ENCODE measurements at places on chromosomes 13 and 19.

GRCh38 chr13:109665240-109665639 lies 121.1 kb downstream of the IRS2 start:
- DNase-seq, result peak; percentile 33

- DNase-seq, result peak; percentile 34
Observed at GRCh38 chr19:51131780-51132680, 7.3 kb downstream of the SIGLEC9 start.

- no peak for DNase-seq
Observed at GRCh38 chr13:23845105-23845725, 44.0 kb downstream of the MIPEP start.

- DNase-seq, result no peak
Observed at GRCh38 chr13:104823709-104824108, 1711.8 kb downstream of the EFNB2 start.

- no peak for DNase-seq
Observed at GRCh38 chr19:35295792-35296462, 4.0 kb downstream of the MAG start.

GRCh38 chr19:6023085-6023682 lies 45.2 kb upstream of the RANBP3 start:
- DNase-seq, result peak; percentile 33

DNA sequence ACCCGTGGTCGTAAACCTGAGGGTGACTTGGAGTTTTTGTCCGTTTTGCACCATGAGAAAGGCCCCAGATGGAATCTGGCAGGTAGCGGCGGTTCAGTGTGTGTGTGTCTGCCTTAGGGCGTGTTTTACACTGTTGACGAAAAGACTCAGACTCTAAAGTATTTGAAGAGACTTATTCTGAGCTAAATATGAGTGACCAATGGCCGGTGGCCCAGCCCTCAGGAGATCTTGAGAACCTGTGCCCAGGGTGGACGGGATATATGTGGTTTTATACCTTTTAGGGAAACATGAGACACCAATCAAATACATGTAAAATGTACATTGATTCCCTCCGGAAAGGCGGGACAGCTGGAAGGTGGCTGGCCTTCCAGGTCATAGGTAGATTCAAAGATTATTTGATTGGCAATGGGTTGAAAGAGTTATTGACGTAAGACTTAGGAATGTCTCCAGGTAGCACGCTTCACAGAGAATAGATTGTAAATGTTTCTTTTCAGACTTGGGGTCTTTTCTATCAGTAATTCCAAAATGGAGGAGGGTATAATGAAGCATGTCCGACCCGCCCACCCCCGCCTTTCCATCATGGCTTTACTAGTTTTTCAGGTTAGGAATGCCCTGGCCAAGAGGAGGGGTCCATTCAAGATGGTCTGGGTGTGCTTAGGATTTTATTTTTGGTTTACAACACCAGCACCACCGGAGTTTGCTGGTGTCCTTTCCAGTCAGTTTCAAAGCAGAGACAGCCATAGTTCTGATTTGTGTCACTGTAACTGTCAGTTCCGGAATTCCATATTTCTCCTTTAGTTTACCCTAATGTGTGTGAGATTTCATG lies 1.0 kb upstream of the ZNF529 start:
- DNase-seq, result no peak

GRCh38 chr19:18999016-18999758 lies 34.1 kb downstream of the SUGP2 start:
- DNase-seq, result no peak

DNA sequence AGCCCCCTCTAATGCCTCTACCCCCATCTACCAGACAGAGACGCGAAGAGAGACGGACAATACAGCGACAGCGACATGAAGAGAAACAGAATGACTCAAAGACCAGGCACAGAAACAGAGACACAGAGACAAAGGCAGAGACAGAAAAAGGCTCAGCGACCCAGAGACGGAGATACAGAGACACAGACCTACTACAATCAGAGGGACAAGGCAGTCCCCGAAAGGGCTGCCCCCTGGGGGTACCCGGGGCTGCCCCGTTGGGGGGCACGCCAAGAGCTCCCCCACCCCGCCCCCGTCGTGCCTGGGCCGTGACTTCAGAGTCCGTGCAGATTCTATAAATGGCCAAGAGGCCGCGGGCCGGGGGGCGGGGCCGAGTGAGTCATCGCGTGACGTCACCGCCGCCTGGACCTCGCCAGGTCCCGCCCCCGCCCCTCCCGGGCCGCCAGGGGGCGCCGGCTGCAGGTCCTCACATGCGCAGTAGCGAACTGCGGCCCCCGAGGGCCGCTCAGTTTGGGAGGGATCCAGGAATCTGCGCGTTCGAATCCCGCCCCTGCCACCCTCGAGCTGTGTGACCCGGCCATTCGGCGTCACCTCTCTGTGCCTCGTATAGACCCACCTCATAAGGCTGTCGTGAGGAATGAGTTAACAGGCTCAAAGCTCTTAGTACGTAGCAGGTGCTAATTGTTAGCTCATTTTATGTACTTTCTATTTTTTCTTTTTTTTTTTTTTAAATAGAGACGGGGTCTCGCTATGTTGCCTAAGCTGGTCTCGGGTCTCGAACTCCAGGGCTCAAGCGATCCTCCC lies 2.7 kb upstream of the CNN1 start:
- DNase-seq, result peak; percentile 99

All from SK-N-SH (cell line).